Ovary (tissue), 10 donors: ENCODE measurements at places on chromosomes 2 and 18.

- DNase-seq = no peak
Measured at GRCh38 chr2:71457923-71458322, 4.6 kb downstream of the DYSF start.

- DNase-seq = no peak
Measured at GRCh38 chr2:146734821-146735190, 1110.0 kb upstream of the ACVR2A start.

DNA sequence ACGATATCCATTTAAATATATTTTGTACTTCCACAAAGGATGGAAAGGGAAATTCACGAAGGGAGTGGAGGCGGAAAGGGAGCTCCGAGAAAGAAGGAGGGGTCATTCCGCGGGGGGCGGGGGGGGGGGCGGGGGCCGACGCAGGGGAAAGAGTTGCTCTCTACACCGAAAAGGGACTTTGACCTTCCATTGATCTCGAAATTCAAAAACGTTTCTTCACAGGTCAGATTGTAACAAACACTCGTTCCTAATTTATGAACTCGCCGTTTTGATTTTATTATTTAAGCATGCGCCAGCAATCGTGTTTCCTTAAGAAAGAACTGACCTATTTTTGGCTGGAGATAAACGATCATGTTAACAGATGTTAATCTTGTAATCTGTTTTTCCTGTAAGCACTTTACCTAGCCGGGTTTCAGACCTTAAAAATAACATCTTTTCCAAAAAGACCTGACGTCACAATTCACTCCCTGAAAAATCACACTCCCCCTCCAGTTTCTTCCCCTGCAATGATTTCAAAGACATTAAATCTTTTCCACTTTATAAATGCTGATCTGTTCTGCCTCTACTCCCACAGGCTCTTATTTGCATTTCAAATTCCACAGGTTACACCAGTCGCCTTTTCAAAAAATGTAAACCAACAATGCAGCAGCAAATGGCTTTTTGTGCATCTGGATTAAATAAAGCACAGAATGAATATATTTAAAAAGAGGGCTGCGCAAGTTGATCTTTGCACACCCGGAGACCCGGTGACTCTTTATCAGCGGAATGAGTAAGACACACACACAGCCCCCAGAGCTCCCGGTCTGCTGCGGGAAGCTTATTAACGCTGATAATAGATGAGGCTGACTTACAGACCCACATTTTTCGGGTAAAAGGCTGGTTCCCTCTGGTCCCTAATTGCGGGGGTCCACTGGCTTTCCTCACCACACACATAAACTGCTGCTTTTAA is 1.6 kb downstream of the ZNF516 start:
- peak; percentile 52 for DNase-seq

DNA sequence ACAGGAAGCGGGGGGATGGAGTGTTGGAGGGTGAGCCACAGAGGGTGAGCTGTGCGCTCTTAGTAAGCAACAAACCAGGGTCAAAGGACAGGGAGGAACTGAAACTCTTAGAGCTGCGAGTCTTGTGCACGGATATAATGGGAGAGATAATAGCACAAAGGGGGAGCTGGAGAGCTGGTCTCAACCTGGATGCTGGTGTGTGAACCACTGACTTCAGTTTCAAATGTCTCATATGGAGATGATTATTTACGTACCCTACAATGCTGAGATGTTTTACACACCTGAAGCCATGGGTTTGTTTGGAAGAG is 35.9 kb downstream of the PTGR3 start:
- DNase-seq = no peak

- DNase-seq = no peak
Measured at GRCh38 chr2:15926252-15926651, 14.1 kb upstream of the MYCN start.

GRCh38 chr2:159449504-159450124 is 163.1 kb upstream of the WDSUB1 start:
- no peak for DNase-seq

DNA sequence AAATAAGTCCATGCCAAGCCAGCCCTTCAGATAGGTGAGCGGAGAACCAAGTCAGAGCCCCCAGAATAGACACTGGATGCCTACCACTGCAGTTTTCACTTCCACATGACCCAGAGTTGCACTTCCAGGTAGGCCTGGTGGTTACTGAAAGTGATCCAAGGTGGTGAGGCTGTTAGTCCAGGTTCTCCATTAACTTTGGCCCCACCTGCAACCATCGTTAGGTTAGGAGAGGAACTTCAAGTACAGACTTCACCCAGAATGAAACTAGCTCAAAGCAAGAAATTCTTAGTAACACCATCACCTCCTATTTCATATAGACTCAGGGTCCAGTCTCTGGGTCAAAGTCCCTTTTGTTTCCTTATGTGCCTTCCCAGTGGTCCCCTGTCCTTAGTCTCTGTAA is 293.1 kb upstream of the ID2 start:
- no peak for DNase-seq

GRCh38 chr2:88032070-88032702 is 15.8 kb upstream of the RNU2-63P start:
- no peak for DNase-seq

DNA sequence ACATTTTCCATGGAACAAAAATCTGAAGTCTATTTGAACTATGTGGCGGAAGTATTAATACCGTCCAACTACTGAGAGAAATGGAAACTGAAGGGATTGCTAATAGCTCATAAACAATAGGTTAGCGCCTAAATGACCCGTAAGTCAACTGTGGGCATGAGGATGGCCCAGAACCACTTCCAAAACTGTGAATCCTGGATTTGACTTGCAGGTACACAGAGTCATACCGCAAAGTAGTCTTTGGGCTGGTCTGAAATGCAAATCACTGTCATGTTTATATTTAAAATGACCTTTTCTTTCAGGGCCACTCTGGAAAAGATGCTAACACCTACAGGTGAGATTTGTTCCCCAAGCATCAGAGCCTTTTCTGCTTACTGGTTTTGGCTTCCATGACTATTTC is 50.6 kb downstream of the STAT4 start:
- no peak for DNase-seq

- DNase-seq = no peak
Measured at GRCh38 chr2:42171396-42171980, 2.3 kb downstream of the EML4 start.

- DNase-seq = no peak
Measured at GRCh38 chr2:161766334-161766733, 142.1 kb downstream of the SLC4A10 start.

DNA sequence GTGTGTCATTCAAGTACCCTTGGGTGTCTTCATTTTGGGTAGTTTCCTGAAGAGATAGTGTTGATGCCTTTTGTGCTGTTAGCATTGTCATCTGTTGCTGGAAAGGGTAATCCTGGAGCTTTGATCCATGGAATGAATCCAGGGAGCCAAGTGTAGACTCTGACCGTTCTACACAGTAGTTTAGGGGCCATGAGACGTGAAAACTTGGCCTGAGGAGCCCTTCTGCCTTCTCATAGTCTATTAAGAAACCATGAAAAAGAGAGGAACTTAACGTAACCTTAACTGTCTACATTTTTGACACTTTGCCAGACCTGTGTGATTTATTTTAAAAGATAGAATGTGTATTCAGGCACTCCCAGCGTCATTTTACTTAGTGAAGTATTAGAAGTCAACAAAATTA is 194.0 kb downstream of the BABAM2 start:
- no peak for DNase-seq

GRCh38 chr2:205914213-205915129 is 171.5 kb downstream of the INO80D start:
- DNase-seq = no peak

DNA sequence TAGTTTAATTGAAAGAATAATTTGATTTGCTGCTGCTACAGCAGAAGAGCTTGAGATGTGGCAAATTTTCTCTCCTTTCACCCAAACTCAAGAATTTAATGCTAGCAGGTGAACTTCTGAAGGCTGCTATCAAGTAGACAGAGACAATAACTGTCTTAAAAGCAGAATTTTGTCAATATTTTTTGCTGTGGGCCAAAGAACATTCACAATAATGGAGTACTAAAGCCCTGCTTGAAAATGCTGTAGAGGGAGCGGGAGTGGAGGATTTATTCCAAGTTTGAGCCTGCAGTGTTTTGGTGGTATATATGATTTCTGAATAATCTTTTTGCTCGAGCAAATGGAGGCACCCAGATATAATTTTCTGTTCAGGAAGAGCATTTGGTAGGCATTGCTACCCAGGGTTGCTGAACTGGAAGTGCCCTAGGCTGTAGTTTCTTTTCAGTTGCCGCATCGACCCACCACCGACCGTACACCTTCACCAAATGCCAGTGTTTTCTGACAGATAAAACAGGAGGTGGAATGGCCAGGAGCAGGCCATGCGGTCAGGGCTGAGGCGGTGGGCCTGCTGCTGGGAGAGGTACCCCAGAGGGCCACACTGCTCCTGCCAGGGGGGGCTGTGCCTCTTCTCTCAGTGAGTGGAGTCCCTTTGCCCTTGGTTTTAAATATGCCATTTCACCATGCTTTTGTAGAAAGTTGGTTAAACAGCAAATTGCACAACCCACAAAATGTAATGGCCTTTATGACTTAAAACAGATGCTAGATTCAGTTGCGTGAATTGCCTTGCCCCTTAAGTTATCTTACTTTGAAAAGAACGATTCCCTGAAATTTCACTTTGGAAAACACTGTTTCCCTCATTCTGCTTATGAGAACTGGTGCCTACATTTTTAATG is 36.4 kb downstream of the TSHZ1 start:
- no peak for DNase-seq

DNA sequence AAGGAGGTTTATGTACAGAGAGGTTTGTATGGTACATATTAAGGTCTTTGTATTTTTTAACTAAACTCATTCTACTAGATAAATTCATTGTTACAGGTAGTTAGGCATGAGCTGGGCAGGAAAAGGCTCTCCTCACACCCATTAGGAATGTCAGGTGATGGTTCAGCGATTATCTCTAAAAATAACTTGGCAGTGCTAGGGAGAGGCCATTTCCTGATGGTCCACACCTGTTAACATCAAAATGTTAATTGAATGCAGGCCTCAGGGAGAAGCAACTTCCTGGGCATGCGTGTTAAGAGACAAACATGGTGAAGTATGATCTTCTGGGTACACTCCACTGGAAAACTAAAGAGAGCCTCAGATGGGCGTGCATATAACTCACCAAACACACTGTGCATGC is 73.6 kb downstream of the ARL6IP6 start:
- no peak for DNase-seq

- DNase-seq = no peak
Measured at GRCh38 chr18:78792094-78792493, 187.5 kb upstream of the SALL3 start.

DNA sequence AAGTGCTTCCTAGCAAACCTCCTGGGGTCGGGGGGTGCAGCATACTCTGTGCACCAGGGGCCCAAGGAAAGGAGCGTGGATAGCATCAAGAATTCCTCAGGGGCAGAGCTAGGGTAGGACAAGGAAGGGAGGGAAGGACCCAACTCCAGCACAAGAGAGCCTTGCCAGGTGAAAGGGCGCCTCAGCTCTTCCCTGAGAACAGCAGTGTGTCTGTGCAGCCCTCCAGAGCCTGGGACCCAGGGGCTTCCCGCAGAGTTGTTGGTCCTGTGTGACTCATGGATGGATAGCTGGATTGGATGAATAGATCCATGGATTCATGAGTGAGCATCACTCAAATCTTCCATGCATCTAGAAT is 175.4 kb downstream of the SMAD2 start:
- no peak for DNase-seq

DNA sequence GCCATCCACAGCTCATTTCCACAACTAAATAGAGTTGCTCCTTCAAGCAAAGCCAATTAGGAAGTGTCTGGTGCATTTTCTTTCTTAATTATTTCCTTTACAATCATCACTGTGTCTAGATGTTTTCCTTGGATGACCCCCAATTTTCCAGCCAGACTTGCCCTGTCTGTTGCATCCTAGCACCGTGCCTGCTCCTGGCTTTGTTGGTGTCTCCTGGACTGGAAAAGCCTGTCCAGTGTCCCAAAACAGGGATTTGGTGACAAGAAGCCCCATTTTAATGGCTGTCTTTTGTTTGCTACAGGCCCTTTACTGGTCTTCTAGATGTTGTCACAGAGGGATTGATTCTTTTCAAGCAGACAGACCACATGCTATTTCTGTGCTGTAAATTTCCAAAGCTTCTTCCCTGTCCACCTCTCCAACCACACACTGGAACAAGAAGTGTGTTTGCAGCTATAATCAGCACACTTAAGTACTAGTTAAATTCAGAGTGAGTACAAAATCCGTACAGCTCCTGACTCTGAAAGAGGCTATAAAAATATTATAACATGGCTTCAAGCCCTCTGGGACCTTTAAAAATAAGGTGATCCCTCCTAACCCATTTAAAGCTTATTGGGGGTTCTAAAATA is 38.4 kb downstream of the RNF144A start:
- no peak for DNase-seq

GRCh38 chr18:51337406-51337805 is 139.9 kb upstream of the MEX3C start:
- no peak for DNase-seq

- DNase-seq = peak; percentile 50
Measured at GRCh38 chr2:113240915-113241911, 37.5 kb downstream of the PAX8 start.

DNA sequence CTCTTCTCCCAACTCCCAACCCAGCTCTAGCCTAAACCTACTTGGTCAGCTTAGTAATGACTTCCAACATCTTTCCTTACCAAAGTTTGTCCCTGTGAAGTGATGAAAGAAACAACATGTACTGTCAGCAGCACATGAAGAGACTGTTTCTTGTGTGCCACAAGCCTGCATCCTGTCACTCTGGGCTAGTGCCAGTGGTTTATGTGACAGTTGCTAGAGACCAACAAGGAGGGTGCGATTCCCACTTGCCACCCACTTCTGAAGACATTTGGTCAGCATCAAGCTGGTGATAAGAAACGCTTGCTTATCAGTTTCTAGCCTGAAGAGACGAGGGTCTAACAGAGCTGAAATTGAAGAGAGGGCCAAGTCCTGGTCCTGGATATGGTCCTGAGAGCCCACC is 132.6 kb downstream of the COL4A4 start:
- DNase-seq = no peak

GRCh38 chr2:29987146-29987545 is 65.8 kb upstream of the ALK start:
- DNase-seq = no peak

DNA sequence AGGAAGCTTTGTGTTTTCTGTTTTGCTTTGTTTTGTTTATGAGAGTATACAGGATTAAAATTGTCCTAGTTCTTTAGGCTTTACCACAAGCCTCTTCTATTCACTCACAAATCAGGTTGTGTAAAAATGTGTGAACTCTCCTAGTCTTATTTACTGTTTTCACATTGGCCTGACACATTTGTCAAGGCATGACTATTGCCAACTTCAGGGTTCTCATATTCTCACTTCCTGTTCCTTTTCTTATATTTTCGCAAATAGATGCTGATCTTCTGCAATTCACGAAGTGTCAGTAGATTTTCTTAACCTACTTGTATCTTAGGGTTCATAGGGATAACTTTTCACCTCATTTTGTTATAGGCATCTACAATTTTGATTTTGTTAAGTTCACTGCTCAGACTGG is 67.1 kb downstream of the CCDC102B start:
- no peak for DNase-seq

GRCh38 chr2:26430826-26431225 is 29.1 kb downstream of the DRC1 start:
- DNase-seq = no peak
